Putamen (tissue), 1 donor: ENCODE measurements at places on chromosomes 2 and 18.
A peak's percentile ranks its signal among the peaks of the same experiment; 100 is the strongest.

DNA sequence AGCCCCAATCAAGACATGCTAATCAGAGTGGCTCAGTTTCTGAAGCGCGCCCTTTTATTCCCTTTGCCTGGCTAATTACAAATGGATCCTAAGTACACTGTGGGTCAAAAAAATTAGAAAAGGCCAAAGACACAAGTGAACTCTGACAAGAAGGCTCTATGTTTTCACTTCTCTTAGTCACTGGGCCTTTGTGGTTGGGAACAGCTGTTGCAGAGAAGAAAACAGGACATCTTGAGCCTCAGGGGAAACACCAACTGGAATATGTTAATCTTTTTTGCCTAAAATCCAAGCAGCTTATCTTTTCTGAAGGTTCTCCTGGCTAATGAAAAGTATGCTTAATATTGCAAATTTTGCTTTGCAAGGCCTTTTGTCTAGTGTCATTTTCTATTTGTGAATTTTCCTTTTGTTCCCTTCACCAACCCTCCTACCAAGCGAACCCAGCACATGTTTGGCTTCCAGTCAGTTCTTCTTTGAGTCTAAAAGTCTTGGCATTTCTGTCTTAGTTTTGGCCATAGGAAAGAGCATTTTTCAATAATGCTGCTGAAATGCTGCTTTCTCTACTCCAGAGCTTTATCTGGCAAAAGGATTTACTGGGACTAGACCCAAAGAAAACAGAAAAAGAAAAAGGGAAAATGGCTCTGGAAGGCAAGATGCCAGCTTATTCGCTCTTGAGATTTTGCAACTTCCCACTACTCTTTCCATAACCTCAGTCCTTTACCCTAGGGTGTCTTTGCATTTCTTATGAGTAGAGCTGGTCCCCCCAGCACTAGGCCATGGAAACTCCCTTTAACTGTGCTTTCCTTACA, 440.2 kb upstream of the ST6GAL2 start:
- DNase-seq = peak; percentile 55

DNA sequence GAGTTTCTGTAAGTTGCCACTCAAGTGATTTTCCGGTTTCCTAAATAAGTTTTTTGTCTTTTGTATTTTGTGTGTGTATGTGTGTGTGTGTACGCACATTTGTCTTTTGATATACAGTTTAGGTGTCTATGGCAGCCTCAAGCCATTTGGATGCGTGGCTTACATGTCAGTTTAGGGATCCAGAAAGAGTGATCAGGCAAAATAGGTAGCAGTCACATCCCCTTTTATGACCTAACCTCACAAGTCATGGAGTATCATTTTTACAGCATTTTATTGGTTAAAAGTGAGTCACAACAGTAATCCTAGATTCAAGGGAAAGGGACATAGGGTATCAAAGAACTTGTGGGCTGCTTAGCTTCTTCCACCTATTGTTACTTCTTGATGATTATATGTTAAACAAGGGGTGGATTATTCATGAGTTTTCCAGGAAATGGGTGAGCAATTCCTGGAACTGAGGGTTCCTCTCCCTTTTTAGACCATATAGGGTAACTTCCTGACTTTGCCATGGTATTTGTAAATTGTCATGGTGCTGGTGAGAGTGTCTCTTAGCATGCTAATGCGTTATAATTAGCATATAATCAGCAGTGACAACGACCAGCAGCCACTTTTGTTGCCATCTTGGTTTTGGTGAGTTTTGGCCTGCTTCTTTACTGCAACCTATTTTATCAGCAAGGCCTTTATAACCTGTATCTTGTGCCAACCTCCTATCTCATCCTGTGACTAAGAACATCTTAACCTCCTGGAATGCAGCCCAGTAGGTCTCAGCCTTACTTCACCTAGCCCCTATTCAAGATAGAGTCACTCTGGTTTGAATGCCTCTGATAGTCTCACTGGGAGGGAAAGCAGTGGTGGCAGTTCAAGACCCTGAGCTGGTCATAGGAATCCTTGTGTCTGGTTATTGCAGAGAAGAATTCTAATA, 8.6 kb upstream of the SOCS6 start:
- DNase-seq = no peak

DNA sequence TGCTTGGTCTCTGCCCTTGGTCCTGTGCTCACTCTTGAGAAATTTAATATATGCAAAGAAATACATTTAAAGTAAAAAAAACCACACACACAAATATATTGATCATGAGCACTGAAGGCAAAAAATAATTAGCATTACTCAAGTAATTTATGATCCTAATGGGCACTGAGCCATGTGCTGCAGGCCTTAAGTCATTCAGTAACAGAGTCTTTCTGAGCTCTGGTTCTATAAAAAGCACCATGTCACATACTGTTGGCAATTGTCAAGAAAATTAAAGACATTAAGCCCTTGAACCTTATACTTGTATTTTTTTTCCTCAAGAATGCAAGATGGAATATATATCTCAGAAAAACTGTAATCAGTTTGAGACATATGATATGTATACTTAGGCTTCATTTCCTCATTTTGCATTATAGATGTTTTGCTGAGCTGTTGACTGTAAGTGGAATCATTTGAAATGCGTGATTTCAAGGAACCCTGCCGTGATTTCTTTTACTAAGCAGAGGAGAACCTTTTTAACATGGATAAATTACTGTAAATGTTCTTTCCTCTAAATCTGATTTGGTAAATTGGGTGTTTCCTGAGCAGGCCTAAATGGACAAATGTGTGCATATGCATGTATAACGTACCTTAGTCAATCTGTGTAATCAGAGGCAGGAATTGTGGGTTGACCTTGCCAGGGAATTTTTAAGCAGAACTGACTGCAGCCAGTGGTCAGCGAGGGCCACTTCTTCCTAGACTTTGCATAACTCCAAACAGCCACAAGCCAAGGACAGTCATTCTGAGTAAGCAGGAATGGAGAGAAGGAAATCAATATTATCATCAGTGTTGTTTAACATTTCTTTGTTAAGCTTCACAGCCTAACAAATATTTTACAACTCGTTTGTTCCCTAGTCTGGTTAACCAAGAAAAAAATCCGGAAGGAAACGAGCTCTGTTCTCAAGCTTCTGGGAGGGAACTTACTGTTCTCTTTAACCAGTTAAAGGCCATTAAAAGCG, 191.5 kb upstream of the ATP5MC3 start:
- DNase-seq = no peak

DNA sequence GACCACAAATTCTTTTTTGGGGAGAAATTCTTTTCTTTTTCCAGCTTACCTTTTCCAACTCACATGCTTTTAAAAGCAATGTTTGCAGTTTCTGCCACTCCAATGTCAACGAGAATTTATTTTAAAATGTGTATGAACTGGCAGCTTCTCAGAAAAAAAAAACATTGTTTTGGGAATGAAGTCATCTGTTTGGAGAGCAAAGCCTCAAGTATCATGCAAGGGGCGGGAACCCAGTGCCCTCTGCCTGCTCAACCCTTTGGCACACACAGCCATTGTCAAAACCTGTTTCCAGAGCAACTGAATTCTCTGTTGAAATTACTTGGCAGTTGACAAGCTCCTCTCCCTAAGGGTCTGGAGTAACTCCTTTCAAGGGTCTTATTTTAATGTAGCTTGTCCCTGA, 128.5 kb downstream of the QPCT start:
- DNase-seq = no peak

DNA sequence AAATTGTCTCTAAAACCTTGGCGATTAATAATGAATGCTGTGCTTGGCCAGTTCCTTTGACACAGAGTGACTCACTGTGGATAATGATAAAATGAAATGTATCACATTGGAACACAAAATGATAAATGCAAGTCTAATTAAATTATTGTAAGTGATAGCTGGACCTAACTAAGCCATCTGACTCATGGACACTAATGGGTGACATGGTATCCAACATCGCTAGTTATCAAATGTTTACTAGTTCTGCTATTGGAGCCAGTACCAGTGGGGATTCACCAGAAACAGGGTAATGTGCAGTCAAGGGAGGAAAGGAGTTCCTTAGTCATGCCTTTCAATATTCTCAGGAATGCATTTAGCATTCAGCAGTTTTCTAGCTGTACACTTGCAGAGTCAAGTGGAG, 736.3 kb upstream of the ACVR2A start:
- DNase-seq = no peak

DNA sequence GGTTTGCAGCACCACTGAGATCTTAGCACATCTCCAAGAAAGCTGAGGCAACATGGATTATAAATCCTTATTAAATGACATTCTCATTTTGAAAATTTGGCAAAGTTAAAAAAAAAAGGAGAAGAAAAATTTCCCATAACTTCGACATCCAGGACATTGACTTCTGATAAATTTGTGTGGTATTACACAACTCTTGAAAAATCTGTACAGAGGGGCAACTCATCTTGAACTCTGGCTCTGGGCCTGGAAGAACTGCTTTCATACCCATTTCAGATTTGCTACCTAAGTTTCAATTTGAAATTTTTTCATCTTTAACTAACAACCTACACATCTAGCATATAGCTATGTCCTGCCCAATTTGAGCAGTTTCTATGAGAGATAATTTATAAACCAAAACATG, 118.0 kb upstream of the UGP2 start:
- DNase-seq = no peak

- DNase-seq = no peak
Observed at GRCh38 chr18:41490861-41491260, 464.2 kb upstream of the PIK3C3 start.

- peak; percentile 55 for DNase-seq
Observed at GRCh38 chr2:71545572-71546274, 92.4 kb downstream of the DYSF start.

DNA sequence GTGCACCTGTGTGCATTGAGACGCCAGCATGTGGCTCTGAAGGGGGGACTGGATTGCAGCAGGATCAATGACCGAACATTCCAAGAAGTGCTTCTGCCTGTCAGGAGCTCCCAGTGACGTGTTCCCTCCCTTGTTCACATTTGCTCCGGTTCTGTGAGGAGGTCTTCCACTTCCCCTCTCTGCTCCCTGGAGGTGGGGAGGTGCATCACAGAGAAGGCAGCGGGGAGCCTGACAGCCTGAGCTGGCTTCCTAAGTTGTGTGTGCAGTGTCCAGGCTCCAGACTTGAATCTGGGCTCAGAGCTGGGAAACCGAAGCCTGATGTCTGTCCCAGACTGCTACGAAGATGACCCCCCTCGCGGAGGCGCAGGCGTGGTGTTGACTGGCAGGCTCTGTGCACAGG, 171.0 kb downstream of the KLHL29 start:
- no peak for DNase-seq

- no peak for DNase-seq
Observed at GRCh38 chr18:49174478-49174877, 223.7 kb upstream of the SMAD7 start.

- no peak for DNase-seq
Observed at GRCh38 chr18:9994701-9995235, 81.0 kb downstream of the VAPA start.

GRCh38 chr18:79068341-79068936, 755 bp upstream of the ATP9B start:
- DNase-seq = peak; percentile 13

- no peak for DNase-seq
Observed at GRCh38 chr2:177519534-177520115, 127.1 kb downstream of the AGPS start.

- no peak for DNase-seq
Observed at GRCh38 chr2:207408086-207408794, 121.5 kb upstream of the CREB1 start.

GRCh38 chr2:152493417-152493816, 158.4 kb downstream of the FMNL2 start:
- no peak for DNase-seq

GRCh38 chr2:50492477-50492851, 539.5 kb downstream of the NRXN1 start:
- DNase-seq = peak; percentile 44

- DNase-seq = no peak
Observed at GRCh38 chr2:207182911-207183310, 17.2 kb upstream of the KLF7 start.

DNA sequence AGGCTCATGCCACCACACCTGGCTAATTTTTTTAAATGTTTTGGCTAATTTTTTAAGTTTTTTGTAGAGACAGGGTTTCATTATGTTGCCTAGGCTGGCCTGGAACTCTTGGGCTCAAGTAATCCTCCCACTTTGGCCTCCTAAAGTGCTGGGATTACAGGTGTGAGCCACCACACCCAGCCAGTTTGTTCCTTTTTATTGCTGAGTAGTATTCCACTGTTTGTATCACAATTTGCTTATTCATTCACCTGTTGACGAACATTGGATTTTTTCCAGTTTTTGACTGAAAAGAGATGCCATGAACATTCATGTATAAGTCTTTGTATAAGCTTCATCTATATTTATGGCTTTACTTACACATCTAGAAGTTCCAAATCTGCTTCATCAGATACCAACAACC, 5.3 kb downstream of the SOS1 start:
- no peak for DNase-seq

GRCh38 chr2:183951630-183952029, 646.7 kb upstream of the ZNF804A start:
- no peak for DNase-seq

- no peak for DNase-seq
Observed at GRCh38 chr2:147663153-147663961, 181.5 kb upstream of the ACVR2A start.

DNA sequence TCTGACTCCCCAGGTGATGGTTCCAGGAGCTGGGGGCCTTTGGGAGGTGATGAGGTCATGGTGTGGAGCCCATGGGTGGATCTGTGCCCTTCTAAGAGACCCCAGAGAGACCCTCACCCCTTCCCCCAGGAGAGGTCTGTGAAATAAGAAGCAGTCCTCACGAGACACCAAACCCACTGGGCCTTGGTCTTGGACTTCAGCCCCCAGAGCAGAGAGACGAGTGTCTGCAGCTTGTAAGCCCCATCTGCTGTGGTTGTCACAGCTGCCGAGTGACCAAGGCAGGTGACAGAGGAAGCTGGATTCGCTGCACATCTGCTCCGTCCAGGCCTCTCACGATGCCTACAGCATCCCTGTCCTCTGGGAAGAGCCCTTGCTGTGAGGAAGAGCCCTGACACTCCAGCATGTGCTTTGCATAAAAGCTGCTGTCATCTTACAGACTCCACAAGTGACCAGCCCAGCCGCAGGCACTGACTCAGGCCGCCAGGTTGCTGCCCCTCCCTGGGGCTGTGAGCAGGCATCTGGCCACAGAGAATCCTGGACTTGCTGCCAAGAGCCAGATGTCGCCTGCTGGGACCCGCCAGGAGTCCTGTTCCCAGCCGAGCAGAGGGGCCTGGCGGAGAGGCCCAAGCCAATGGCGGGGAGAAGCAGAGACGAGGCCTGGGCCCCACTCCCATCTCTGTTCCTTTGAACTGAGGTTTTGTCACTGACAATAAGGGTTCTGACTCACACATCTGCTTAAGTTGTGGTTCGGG, 150.8 kb downstream of the PXDN start:
- no peak for DNase-seq
